RKO (cell line): ENCODE measurements at places on chromosomes 5 and 9.
A peak's percentile ranks its signal among the peaks of the same experiment; 100 is the strongest.

- DNase-seq, result no peak
These were observed 332.0 kb downstream of the MLLT3 start for GRCh38 chr9:20290257-20290656.

GRCh38 chr9:89375191-89375760, 57.0 kb downstream of the SECISBP2 start:
- no peak for DNase-seq

- peak; percentile 70 for DNase-seq
These were observed 18.8 kb downstream of the SMIM32 start for GRCh38 chr5:136174021-136174659.

- no peak for DNase-seq
These were observed 9.4 kb upstream of the NDST1 start for GRCh38 chr5:150498501-150498900.

GRCh38 chr9:88652876-88653275, 117.9 kb downstream of the NXNL2 start:
- DNase-seq, result no peak

GRCh38 chr9:130260816-130261765, 4.5 kb upstream of the HMCN2 start:
- DNase-seq, result no peak

GRCh38 chr5:129379406-129379805, 80.7 kb upstream of the ADAMTS19 start:
- no peak for DNase-seq

DNA sequence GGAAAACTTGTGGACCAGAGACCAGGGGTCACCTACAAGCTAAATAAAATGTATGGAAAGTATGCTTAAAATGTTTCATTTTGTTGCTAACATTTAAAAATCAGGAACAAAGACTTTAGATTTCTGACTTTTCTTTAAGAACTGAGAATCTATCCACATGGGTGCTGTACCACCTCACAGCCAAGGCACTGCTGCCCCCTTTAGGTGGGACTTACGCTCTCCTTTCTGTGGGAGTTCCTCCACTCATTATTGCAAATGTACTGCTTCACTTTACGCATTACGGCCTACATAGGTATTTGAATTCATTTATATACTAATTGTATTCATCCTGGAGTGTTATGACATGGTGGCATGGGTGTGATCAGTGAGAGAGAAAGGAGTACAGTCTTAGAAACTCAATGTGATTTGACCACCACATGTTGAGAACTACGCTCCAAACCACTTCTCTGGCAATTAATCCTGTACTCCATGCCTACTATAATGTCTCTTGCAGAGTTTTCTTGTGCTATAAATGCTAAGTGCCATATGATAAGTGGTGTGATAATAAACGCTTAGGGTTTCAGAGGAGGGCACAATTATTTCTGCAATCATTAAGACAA, 24.7 kb upstream of the CETN3 start:
- DNase-seq, result peak; percentile 39

GRCh38 chr9:108322326-108323098, 533.3 kb downstream of the ACTL7B start:
- no peak for DNase-seq

DNA sequence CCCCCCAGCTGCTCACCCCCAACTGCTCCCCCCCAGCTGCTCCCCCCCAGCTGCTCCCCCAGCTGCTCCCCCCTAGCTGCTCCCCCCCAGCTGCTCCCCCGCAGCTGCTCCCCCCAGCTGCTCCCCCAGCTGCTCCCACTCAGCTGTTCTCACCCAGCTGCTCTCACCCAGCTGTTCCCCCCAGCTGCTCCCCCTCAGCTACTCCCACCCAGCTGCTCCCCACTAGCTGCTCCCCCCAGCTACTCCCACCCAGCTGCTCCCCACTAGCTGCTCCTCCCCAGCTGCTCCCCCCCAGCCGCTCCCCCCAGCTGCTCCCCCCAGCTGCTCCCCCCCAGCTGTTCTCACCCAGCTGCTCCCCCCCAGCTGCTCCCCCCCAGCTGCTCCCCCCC, 22.8 kb upstream of the AHRR start:
- no peak for DNase-seq

DNA sequence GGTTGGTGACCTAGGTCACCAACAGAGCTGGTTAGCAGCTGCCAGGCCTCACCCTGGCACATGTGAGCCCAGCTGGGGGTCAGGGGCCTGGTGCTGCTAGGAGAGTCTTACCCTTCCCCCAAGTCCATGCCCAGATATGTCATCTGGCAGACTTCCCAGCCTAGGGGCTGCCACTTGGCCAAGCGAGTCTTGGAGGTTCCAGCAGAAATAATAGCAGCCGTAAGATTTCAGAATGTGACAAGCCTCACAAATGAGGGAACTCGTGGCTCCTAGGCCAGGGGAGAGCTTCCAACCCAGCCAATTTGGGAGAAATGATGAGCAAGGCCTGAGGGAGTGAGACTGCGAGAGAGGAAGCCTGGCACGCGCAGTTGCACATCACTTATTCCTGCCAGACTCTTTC, 11.1 kb downstream of the URM1 start:
- DNase-seq, result no peak
